ENCODE measurements at places on chromosomes 2 and 18. TPM values are rescaled to one million over a fixed set of nuclear protein-coding genes. Genes with fewer than 3 reads are reported as not detected.
A peak's percentile ranks its signal among the peaks of the same experiment; 100 is the strongest.

PLGLB2 gene
- 2.6 TPM for total RNA-seq

REG1B gene
- total RNA-seq, result not detected

GRCh38 chr18:3221496-3221895 lies 1.7 kb upstream of the MYOM1 start:
- no peak for ATAC-seq

DNA sequence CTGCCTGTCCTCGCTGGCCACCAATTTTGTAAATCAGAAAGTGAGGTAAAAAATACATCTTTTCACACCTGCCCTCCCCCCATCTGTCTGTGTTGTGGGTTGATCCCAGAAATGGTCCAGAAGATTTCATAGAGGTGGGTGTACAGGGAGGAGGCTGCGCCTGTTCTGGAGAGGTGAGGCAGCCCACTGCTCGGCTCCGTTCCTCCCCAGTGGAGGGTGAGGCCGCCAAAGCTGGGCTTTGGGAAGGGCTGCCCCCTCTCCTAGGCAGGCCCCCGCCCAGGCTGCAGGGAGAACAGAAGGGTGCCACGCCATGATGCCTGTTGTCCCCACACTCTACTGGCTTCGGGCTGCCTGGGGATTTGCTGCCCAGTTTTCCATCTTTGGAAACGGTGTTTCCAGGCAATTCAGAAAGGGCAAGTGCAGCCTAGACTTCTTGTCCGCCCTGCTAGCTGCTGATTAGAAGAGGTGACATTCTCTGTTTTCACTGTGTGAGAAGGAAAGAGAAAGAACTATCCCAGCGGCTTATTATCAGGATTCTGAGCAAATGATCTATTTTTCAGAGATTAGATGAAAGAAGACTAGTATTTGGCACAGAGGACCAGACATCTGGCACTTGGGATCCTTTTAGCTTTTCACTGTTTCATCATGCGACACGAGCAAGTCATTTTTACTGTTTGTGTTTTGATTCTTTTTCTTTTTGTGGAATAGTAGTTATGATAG lies 18.7 kb downstream of the SMARCAL1 start:
- ATAC-seq, result no peak

GRCh38 chr18:41396211-41396610 lies 558.8 kb upstream of the PIK3C3 start:
- ATAC-seq, result no peak

- ATAC-seq, result no peak
Measured at GRCh38 chr2:158960193-158960592, 8.2 kb upstream of the TANC1 start.

DNA sequence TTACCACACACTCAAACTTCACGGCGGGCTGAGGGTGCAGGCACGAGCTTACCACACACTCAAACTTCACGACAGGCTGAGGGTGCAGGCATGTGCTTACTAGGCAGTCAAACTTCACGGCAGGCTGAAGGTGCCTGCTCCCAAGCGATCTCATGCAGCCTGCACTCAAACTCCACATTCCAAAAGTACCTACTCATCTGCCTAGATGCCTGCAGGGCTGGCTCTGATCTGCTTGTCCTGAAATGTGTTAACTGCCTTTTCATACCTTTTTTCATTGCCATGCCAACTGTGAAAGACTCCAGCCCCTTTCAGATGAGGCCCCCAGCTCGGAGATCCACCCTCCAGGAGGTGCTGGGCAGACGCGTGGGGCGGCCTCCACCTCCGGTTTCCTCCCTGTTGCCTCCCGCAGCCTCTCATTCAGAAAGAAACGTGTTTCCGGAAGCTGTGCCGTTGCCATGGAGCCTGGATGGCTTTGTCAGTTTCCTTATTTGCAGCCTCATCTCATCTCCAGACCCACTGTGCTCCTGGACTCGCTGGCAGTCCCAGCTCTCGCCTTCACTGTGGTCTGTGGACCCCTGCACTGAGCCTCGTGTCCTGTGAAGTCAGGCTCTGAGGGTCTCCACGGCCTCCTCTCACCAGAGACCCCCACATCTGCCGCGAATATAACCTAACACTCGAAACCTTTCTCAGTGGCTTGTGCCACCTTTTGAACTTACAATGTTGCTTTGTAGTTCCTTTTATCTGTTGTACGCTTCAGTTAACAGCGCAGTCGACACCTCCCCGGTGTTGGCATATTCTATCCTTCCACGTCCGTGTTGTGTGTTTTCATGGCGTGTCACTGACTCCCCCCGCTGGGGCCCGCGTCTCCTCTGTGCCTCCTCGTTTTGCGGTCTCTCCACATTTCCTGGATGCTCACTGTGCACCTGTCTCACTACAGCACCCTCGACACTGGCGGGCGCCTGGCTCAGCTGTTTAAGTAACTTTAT lies 106.1 kb upstream of the ALKAL2 start:
- ATAC-seq, result peak; percentile 97

GRCh38 chr18:25253779-25254178 lies 98.2 kb downstream of the ZNF521 start:
- ATAC-seq, result no peak

- no peak for ATAC-seq
Measured at GRCh38 chr2:21257621-21258020, 133.9 kb downstream of the TDRD15 start.

- no peak for ATAC-seq
Measured at GRCh38 chr2:40470822-40471813, 19.2 kb upstream of the SLC8A1 start.

DNA sequence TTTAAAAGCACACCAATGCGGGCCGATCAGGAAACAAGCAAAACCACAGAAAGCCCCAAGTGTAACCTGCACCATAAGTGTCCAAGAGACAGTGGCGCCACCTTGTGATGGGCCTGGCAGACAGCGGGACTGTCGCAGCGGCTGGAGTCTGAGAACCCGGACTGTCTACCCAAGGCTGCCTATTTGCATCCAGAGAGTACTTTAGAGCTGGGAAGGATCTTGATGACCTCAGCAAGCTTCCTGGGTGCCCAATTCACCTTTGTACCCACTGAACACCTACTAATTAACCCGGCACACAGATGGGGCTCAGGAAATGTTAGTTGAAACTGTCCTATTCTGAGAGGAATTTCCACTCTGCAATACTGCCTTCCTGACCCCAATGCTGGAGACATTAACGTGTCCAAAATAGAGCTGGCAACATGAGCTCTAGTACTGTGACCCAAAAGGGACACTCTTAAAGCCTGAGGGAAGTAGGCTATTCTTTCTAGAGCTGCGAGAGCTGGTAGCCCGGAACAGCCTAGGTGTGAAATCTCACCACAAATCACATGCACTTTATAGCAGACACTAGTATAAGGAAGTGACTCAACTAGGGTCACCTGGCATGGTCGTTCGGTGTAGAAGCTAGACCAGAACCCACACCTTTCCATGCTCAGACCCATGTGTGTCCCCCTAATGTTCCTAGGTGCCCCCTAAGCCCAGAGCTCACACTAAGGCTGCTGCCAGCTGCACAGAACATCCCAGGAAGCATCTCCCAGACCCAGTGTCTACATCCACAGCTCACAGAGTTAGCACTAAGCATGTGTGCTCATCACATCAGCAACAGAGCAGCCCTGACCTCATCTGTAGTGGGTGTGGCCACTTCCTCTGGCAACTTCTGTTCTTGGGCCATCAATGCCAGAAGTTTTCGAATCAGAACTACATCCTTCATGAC lies 25.4 kb downstream of the POLR1A start:
- peak; percentile 88 for ATAC-seq

CRYBA2 gene
- total RNA-seq, result not detected

DNA sequence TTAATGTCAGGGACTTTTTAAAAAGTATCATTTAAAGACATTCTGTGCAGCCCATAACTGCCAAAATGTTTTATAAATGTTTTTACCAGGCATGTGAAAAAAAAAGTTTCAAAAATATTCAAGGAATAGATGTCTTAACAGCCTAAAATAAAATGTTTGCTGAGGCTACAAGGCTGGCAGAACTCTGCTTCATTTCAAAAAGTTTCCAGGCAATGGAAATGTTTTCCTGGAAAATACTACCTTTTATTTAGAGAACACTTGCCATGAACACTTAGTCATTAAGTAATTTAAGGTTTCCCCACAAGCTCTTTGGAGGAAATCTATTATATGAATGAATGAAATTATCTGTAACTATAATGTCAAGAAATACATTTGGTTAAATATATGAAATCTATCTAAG lies 68.8 kb downstream of the THADA start:
- no peak for ATAC-seq

GRCh38 chr18:11976315-11977152 lies 4.8 kb upstream of the IMPA2 start:
- no peak for ATAC-seq

DNA sequence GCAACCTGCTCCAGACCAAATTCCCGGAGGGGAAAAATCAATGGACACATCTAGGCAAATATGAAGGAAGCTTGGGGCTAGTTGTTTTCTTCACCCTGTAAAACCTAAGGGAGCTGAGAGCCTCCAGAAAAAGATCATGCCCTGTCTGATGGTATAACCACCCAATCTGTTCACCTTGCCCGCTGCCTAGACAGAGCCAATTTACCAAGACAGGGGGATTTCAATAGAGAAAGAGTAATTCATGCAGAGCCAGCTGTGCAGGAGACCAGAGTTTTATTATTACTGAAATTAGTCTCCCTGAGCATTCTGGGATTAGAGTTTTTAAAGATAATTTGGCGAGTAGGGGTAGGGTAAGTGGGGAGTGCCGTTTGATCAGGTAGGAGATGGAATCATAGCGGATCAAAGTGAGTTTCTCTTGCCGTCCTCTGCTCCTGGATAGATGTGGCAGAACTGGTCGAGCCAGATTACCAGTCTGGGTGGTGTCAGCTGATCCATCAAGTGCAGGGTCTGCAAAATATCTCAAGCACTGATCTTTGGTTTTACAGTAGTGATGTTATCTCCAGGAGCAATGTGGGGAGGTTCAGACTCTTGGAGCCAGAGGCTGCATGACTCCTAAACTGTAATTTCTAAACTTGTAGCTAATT lies 35.1 kb upstream of the B4GALT6 start:
- ATAC-seq, result no peak
